ENCODE measurements at places on chromosomes 1 and 21.

- no peak for DNase-seq
Measured at GRCh38 chr1:48611841-48612240, 139.8 kb upstream of the SPATA6 start.

DNA sequence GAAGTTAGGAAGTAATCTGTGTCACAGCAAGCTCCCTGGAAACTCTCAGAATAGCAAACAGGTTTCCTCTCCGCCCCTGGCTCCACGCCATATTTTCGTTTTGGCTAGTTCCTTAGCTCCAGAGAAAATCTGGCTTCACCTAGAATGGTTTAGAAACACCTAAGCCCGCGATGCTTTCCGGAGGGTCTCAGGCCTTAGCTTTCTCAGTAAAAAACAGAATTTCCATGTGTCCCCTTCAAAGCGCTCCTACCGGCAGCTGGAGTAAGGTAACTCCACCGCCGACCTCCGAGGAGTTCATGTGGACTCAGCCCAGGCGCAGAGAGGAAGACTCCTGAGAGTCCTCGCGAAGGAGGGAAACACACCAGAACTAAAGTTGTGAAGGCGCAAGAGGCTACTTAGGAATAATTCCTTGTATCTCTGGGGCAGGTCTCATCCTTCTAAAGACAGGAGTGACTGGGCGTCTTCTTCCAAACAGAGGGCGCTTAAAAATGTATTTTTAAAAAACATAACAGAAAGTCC lies 406 bp downstream of the KIAA0040 start:
- DNase-seq: peak; percentile 43

- DNase-seq: no peak
Measured at GRCh38 chr1:159802111-159802510, at the start of gene FCRL6. TSS of gene FCRL6 (plus strand) at chr1:159802360. CDS start at chr1:159802425, 65 bp downstream.

DNA sequence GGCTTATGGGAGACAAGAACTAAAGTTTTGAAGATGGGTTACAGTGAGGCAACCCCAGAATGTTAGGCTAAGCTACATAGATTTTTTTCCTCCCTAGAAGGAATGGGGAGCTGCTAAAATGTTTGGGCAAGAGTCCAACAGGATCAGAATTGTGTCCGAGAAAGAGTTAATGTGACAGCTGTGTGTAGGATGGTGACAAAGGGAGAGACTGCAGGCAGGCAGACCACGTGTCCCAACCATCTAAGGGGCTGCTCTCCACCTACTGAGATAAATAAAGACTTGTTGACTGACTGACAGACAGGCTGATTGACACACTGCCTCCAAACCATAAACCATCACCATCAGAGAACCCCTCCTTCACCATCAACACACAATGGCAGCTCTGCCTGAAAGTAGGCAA lies 133.7 kb upstream of the CTTNBP2NL start:
- no peak for DNase-seq

DNA sequence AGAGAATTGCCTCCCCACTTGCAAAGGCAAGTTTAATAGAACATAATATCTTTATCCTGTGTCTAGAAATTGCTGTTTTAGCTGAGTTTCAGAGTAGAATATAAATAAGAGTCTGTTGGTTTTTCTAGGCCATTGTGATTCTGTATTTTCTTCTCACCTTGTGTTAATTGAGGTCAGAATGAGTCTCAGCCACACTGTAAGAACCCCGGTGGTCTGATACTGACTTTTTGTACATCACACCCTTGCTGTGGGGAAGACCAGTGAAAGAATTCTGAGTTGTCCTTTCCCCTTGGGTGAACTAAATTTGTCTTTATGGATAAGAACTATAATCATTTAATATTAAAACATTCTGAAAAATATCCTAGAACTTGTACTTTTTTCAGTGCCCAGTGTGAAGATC lies 6.8 kb downstream of the HIPK1 start:
- no peak for DNase-seq

- DNase-seq: no peak
Measured at GRCh38 chr21:34561806-34562205, 49.8 kb upstream of the KCNE1 start.

GRCh38 chr1:26288311-26288941 lies 8.5 kb downstream of the SH3BGRL3 start:
- peak; percentile 85 for DNase-seq

- DNase-seq: no peak
Measured at GRCh38 chr1:145935708-145936107, 8.4 kb upstream of the RBM8A start.

- peak; percentile 26 for DNase-seq
Measured at GRCh38 chr1:100354971-100355394, 2.7 kb downstream of the CDC14A start.

- DNase-seq: no peak
Measured at GRCh38 chr1:117757668-117758067, 151.8 kb downstream of the TENT5C start.

GRCh38 chr1:171884475-171884874 lies 43.2 kb downstream of the DNM3 start:
- DNase-seq: no peak

GRCh38 chr1:43934101-43934985 lies 742 bp downstream of the ARTN start:
- peak; percentile 58 for DNase-seq

DNA sequence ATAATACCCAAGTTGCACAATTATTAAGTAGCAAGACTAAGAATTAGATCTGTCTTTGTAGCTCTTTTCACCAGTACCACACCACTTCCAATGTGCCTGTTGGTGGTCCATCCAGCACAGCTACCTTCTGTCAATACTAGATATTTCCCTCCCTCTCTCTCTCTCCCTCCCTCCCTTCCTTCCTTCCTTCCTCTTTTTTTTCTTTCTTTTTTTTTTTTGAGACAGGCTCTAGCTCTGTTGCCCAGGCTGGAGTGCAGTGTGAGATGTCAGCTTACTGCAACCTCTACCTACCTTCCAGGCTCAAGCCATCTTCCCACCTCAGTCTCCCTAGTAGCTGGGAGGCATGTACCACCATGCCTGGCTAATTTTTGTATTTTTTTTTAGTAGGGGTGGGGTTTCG lies 21.1 kb downstream of the KPNA6 start:
- DNase-seq: no peak

DNA sequence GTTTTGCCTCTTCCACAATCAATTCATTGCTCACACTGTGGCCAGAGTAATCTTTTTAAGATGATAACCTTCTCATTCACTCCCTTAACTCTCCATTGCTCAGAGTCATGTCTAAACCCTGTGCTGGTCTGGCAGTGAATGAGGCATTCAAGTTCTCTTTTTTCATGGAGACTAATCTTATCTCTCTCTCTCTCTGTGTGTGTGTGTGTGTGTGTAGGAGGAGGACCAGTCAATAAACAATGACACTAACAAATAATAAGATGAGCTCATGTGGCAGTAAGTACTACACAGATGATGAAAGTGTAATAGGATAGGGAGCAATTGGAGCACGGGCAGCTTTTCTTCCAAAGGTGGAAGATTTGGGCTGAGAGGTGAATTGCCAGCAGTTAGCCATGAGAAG lies 122.0 kb upstream of the B3GALT2 start:
- no peak for DNase-seq

- no peak for DNase-seq
Measured at GRCh38 chr1:28326515-28326914, 2.3 kb upstream of the MED18 start.

GRCh38 chr1:8352886-8353785 lies 35.2 kb downstream of the SLC45A1 start:
- DNase-seq: no peak

DNA sequence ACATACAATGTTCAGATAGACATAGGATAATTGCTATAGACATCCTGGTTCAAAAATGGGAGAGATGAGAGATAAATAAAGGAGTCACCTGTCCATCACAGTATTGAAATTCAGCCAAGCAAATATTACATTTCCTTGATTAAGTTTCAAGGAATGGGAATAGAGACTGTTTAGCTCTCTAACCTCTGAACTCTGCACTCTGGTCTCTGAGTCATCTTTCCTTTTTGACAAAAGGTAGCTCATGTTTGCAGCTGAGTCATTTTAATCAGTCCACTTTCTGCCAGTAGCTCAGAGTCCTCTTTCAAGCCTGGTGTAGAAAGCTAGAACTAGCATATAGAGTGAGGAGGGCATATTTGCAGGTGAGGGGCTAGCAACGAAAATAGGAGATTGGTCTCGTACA lies 51.4 kb upstream of the GJA8 start:
- DNase-seq: peak; percentile 14

- peak; percentile 1 for DNase-seq
Measured at GRCh38 chr1:144101397-144102045, 129.7 kb upstream of the FAM72C start.

- DNase-seq: no peak
Measured at GRCh38 chr1:15070145-15070748, 83.3 kb upstream of the TMEM51 start.

DNA sequence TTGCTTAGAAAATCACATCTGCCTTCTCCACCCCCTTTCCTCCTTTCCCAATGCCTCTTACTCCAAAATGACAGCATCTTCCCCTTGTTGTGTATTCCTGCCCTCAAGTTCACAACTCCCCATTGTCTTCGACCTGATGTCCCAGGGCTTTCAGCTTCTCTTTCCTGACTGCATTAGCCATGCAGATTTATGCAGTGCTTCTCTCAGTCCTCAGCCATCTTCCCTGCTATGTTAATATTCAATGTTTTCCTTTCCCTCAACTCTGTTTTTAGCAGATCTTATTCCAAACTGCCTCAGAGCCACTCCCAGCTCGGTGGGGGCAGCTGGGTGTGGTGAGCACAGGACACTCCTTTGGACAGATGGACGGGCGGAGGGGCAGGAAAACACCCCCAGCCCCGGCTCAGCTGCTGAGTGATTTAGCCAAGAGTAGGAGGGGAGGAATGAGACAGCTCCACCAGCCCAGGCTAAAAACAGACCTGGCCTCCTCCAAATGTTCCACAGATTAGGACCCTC lies 71.0 kb downstream of the CD2 start:
- DNase-seq: no peak

- no peak for DNase-seq
Measured at GRCh38 chr1:200041337-200042118, 14.0 kb downstream of the NR5A2 start.

DNA sequence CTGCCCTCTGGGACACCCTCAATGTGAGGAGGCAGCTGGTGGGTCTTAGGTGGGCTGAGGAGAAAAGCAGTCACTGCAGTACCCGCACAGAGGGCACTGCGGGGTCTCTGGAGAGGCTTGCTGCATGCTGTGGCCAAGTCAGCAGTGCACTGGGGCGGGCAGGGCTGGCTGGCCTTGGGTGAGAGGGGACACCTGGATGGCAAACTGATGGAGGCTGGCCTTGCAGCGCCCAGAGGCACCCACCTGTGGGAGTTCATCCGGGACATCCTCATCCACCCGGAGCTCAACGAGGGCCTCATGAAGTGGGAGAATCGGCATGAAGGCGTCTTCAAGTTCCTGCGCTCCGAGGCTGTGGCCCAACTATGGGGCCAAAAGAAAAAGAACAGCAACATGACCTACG lies 3.2 kb downstream of the ELF3 start:
- no peak for DNase-seq

DNA sequence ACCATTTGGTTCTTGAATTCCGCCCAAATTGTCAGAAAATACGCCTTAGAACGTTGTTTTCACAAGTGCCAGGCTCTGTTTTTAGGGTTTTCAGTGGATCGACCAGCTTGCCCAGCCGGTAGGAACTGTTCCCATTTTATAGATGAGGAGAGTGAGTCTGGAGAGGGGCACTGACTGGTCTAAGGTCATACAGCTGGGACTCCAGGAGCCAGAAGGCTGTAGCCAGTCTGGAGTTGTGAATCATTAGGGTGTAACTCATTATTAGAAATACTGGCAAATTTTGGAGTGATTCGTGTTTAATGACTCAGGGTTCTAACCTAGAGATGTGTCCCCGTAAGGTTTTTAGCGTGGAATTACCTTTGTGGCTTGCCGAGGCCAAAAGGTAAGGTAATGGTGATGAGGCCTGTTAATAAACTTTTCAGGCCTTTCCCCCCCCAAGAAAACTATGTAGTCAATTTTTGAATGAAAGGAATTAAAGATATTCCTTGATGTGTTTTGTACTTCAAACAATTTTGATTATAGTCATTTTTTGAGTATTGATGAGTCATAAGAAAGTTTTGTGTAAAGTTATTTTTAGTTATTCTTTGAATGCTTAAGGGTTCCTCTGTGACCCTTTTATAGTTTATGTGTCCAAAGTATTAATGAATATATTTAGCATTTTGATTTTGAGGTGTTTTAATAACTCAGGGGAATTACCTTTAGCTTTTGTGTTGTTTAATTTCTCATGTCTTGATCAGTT lies 2.1 kb downstream of the DYRK1A start:
- peak; percentile 21 for DNase-seq

DNA sequence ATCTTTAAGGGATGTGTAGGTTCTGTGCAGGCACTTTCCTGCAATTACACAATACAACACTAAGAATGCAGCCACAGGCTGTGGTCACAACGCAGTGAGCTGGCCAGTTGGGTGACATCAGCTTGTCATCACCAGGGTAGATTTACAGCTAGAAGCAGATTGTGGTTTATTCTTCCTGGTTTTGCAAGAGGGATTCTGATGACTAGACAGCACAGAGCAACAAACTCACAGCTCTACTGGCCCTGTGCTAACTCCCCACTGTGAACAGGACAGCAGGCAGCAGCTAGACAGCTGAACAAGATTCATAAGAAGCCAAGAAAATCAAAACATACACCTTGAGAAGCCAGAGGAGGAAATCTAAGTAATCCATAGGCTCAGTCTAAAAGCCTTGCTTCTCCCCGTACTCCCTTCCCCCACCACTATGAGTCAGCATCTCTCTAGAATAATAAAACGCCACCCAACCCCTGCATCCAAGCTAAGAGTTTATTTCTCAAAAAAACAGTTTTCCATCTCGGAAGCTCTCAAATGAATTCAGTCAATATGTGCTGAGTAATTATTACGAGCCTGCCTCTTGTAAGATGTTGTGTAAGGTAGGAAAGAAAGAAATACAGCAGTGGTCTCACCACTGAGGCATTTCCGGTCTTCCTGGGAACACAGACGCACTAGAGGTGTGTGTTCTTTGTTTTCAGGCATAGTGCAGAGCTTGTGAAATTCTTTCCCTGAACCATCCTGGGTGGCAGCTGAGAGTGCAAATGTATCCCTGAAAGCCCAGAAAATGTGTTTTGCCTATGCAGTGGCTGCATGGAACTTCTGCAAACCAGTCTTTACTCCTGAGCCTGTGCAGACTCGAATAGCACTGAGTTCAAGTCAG lies 162.8 kb downstream of the NTPCR start:
- peak; percentile 88 for DNase-seq

- no peak for DNase-seq
Measured at GRCh38 chr21:41479686-41480085, 28.3 kb downstream of the TMPRSS2 start.

DNA sequence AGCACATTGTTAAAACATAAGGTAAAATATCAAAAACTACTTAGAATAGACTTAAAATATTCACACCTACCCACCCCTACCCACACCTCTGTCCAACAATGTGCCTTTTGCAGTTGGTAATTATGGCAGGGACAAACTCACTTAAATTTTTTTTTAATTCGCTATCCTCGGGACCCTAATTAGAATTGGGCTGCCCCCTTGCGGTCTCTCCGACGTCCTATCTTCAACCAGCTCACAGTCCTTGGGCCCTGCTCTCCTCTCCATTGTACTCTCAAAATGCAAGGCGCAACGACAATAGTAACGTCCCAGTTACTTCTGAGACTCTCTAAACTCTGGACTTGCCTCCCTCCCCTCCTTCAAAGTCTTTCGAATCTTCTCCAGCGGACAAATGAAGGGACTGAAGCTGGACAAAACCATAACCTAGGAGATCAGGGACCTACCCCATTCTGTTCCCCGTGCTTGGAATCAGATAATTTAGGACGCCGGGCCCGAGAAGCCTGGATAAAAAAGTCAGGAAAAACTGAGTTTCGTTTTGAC lies 1.1 kb upstream of the CIART start:
- DNase-seq: peak; percentile 58

GRCh38 chr1:221076391-221076811 lies 197.2 kb downstream of the HLX start:
- no peak for DNase-seq

Measured in activated CD4-positive, alpha-beta T cell treated with anti-CD3 and anti-CD28 coated beads, Interleukin-2, amount 50 U/mL, for 16 hours (primary cell).